CD4-positive, alpha-beta T cell treated with Interleukin-2 at 100 ng/mL for 4 hours (primary cell): ENCODE measurements at places on chromosomes 12 and 14.

GRCh38 chr12:113591480-113591974 is 119.9 kb upstream of the LHX5 start:
- no peak for DNase-seq

DNA sequence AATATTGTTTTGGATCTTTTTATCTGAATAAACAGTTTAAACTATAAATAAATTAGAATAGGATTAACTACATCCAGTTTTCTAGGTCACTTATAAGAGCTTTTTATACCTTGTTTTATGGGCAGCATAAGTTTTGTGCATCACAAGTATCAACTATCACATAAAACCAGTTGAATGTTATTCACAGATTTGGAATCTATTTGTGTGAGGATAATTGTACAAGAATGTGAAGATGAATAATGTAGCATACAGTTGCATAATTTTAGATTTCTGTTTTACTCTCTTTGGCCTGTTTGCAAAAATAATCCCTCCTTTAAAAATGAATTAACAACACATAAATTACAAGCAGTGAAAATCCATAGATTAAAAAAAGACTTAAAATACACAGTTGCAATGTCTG is 88.8 kb downstream of the SCFD1 start:
- no peak for DNase-seq

DNA sequence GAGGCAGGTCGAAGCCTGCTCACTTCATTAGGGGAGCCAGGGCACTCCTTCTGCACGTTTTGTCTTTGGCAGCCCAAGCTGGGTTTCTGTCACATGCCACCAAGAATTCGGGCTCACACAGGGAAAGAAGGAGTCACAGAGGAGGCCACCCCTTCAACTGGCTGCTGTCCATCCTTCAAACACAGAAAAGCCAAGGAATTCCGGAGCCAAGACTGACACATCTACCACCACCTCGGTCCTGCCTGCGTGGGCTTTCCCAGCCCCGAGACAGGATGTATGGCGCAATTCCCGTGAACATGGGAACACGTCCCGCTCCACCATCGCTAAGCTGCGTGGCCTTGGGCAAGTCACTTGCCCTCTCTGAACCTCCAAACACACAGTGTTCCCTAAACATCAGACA is 70.4 kb downstream of the NCOR2 start:
- DNase-seq: no peak

DNA sequence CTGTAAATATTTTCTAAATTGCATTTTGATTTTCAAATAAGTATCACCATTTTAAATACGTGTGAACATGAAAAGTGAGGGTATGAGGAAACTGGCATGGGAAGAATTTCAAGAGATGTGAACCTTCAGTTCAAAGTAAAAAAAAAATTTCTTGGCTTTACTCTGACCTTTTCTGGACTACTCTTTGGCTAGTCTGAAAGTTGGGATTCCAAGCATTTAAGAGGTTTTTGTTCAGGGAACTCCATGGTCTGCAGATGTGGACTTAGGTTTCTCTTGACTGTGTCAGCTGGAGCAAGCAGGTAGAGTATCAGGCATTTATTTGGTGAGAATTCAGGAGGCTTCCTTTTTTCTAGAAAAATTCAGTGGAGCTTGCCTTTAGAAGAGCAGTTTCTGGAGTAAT is 311.6 kb downstream of the LRIG3 start:
- no peak for DNase-seq

- DNase-seq: no peak
Measured at GRCh38 chr12:108840605-108841332, 16.6 kb downstream of the SSH1 start.

GRCh38 chr14:81478446-81478845 is 55.2 kb downstream of the SEL1L start:
- DNase-seq: no peak

DNA sequence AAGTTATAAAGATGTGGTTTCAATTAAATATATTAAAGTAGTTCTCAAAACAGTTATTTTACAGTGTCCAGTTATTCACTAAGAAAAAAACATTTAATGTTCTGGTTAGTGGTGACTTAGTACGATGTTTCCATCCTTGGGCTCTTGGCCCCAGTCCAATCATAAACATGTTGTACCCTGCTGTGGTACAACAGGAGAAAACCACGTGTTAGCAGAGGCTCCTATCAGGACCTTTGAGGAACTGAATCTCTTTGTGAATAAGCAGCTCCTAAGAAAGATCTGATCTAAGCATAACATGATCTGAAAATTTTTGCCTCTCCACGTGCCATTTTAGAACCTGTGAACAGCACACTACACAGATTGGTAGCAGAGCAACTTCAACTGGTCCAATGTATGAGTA is 234.0 kb downstream of the SYT1 start:
- DNase-seq: no peak

- no peak for DNase-seq
Measured at GRCh38 chr12:48349471-48349870, 1.2 kb downstream of the ZNF641 start.

DNA sequence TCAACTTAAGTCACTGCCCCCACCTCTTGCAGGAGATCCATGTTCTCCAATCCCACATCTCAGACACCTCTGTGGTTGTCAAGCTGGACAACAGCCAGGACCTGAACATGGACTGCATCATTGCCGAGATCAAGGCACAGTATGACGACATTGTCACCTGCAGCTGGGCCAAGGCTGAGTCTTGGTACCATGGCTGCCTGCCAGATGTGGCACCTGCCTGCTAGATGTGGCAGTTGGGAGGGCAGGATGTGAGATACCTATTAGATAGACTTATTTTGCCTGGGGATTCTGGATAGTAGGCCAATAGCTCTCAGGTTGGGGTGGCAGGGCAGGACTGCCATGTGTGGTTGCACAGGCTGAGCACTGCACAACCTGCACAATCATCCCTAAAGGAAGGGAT is 7.9 kb upstream of the KRT86 start:
- no peak for DNase-seq

- DNase-seq: no peak
Measured at GRCh38 chr14:106811162-106811561, 1284.8 kb downstream of the TMEM121 start.

- no peak for DNase-seq
Measured at GRCh38 chr14:52987514-52987913, 36.7 kb upstream of the FERMT2 start.

GRCh38 chr12:473863-474577 is 14.3 kb downstream of the B4GALNT3 start:
- DNase-seq: no peak

- DNase-seq: no peak
Measured at GRCh38 chr14:71372411-71372838, 465.2 kb downstream of the PCNX1 start.

- DNase-seq: no peak
Measured at GRCh38 chr14:54767450-54767849, 135.2 kb downstream of the GCH1 start.

DNA sequence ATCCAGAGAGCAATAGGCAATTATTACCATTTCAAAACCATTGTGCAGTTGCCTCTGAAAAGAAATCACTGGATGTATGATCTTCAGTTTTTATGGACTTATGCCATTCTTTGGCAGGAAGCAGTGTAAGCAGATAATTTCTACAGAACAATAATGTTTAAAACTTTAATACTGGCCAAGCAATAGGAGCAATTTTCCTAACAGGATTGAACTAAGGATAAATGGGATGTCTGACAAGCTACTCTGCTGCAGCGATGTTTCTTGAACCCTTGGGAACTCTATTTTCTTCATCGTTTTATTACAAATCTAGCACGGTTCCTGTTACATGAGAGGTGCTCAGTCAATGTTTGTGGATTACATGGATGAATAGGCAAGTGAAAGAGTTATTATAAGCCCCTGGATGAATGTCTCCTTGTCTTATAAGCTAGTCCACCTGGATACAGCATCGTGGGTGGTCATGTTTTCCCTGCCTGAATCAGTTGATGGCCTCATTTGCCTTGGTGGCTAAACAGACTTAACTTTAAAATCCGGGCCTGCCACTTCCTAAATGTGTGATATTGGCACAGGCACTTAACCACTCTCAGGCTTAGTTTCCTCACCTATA is 68.2 kb upstream of the MDM1 start:
- no peak for DNase-seq

DNA sequence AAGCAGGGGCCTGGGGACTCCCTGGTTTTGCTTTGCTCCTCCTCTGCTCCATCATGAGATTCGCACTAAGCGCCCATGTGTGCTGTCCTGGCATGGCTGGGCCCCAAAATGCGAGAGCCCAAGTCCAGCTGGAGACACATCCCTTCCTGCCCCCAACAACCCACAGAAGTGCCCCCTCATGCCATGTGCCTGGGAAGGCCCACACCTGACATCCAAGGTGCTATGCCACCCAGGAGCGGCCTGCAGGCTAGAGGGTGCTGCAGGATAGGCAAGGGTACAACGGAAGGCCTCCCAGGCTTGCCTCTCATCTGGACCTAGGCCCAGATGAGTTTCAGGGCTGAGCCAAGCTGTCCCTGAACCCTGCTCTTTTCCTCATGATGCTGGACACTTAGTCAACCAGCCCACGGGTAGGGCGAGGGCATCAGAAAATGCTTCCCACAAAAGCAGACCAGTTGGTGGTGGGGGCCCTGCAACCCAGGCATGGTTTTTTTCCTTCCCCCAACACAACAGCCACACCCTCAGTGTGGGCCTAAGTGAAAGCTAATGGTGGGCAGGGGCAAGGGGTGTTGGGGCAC is 13.2 kb upstream of the KRT80 start:
- DNase-seq: no peak

DNA sequence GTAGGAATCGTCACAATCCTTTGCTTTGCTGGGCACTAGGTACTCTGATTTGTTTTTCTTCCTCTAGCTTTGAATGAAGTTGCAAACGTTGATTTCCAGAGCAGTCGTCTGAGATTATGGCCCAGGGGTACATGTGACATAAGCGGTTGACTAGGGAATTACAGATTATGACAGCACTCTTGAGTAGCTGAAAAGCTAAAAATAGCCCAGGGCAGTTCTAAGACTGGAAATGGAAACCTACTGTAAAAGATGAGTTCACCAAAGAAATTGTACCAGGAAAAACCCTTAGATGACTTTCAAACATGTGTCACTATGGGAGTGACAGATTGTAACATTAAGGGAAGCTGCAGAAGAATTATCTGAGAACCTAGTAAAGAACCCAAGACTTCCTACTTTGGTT is 108.5 kb downstream of the ANO6 start:
- DNase-seq: no peak

GRCh38 chr12:26113853-26114719 is 10.8 kb downstream of the BHLHE41 start:
- DNase-seq: peak; percentile 57

DNA sequence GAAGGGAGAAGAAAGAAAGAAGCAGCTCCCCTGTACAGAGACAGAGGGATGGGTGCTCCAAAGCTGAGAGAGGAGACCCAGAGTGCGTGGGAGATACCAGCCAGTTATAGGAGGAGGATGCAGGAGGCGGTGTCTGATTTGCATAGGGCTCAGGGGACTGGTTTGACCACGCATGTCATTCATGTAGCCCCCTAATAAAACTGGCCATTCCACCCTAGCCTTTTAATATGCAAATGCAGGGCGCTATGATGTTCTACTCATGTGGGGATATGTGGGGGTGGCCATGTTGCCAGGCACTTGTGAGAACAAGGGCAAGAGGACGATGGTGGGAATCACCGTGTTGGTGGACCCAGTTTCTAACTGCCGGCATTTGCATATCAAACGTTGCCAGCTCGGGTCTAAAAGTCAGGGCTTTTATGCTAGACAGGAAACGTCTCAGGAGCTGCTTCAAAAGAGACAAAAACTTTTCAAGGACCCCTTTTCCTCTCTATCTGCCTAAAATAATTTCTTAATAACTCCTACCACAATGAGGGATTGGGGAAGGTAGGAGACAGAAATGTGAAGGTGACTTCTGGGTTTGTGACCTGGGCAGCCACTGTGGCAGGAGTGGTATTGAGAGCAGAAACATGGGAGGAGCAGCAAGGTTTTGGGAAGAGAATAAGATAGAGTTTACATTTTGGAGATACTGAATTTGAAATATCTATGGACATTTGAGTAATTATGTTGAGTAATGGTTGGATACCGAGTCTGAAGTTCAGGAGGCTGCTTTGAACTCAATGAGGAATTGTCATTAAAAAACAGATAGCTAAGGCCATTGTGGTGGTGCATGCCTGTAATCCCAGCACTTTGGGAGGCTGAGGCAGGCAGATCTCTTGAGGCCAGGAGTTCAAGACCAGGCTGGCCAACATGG is 2.2 kb upstream of the ATXN3 start:
- no peak for DNase-seq

- DNase-seq: no peak
Measured at GRCh38 chr12:67681105-67681778, 32.7 kb downstream of the DYRK2 start.

DNA sequence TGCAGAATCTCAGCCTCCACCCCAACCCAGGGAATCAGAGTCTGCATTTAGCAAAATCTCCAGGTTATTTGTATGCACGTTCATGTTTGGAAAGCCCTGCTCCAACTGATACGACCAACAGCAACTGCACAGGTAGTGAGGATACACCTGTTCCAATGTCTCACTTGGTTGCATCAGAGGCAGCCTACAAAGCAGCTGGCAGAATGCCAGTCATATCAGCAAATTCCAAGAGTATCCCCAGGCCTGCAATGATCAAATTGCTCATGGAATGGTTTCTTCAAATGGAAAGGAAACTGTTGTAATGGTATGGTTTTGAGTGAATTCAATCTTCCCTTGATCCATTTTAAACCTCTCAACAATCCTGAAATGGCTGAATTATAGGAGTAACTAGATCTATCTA is 75.4 kb downstream of the GRIP1 start:
- no peak for DNase-seq

DNA sequence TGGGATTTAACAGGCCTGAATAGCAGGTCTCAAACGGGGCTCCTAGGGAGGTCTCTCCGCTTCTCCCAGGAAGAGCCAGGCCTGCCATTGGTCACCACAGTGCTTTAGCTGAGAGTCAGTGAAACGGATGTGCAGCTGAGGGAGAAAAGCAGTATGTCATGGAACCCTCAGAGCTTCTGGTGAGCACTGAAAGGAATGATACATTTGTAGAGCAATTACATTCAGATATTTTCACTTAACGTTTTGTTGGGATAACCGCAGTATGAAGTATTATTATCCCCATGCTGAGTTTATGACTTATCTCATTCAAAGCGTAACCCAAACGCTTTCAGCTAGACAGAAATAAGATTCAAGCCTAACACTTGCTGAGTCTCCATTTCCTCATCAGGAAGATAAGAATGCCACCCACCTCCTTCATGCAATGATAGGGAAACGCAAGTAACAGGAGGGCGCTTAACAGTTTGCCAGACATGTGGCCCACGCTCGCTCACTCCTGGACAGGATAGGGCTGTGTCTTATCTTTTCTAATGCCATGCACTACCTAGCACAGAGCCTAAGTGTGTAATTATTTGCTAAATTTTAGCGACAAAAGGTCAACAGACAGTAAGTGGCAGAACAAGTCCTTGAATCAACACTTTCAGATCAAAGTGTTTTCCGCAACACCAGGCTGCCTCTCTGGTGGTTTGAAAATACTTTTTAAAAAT is 28.2 kb downstream of the DAD1 start:
- DNase-seq: peak; percentile 38

- no peak for DNase-seq
Measured at GRCh38 chr12:26125400-26126339, 833 bp upstream of the BHLHE41 start.
